Non-pigmented ciliary epithelial cell (primary cell): ENCODE measurements at places on chromosomes 6 and 20.

GRCh38 chr6:22828179-22829062, 259.1 kb downstream of the HDGFL1 start:
- DNase-seq, result peak; percentile 97

- no peak for DNase-seq
Observed at GRCh38 chr6:85401186-85402021, 48.5 kb upstream of the NT5E start.

- DNase-seq, result no peak
Observed at GRCh38 chr6:81892891-81893290, 140.4 kb upstream of the TENT5A start.

DNA sequence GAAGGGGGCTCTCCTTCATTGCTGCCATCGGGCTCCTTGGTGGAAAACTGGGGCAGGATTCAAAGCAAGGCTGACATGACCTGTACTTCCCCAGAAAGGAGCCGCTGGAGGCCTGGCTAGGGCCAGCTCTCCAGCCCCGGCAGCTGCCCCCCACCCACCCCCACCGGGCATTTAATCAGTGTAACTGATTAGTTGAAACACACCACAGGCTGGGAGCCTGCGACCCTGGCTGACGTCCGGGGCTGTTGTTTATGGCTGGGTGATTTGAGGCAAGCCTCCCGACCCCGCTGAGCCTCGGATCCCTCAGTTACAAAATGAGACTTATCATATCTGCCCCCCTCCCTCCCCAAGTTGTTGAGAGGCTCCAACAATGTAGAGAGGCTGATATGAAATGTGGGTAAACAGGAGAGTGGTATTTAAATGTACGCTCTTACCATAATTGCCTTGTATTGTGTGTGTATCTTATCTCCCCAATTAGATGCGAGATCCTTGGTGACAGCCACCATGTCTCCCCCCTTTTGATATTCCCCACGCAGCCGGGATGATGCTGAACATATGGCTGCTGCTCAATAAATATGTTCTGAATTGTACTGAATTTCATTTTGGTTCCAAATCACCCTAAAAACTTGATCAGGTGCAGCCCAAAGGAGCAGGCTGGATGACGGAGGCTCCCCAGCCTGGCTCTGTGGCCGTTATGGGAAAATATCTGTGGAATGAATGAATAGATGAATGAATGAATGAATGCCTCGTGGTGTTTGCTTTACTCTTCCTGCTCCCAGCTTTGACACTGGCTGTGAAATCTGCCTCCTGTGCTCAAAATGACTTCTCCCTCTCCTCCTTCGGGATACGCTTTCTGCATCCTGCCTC, 31.8 kb upstream of the APCDD1L start:
- no peak for DNase-seq

DNA sequence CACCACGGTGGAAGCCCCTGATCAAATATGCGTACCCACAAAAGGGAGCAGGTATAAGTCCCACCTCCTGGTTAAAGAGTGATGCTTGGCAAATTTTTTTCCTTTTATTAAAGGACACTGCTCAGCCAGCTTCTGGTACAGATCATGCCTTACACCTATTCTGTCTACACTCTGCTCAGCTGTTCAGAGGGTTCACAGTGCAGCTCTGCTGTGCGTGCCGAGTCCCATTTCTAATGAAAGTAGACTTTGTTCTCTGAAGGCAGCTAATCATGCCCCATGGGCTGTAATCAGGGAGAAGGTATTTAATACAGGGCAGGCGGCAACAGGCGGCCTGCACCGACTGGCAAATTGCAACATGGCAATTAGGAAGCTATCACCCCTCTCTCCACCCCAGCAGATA, 16.3 kb downstream of the LRRC73 start:
- DNase-seq, result no peak

- DNase-seq, result no peak
Observed at GRCh38 chr20:46975976-46976375, 81.3 kb downstream of the EYA2 start.

GRCh38 chr6:166586424-166587156, at the start of gene RAMACL:
RAMACL (minus strand) TSS chr6:166586678; CDS start chr6:166586477, 201 bp downstream.
- DNase-seq, result no peak

DNA sequence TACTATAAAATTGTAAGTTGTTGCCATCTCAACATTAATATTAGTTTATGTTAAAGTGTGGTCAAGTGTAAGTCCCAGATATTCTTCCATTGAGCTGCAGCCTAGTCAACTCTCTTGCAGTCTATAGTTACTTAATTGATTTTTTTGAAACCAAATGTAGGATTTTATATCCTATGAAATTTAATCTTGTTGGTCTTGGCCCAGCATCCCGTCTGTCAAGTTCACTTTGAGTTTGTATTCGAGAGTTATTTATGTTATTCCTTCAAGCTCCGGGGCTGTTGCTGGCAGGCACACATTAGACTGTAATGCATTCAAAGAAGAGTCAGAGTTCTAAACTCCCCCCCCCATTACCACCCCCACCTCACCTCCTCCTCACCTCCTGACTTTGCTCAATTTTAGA, 71.0 kb upstream of the SPACA1 start:
- no peak for DNase-seq

- no peak for DNase-seq
Observed at GRCh38 chr20:258269-258858, 840 bp downstream of the DEFB132 start.

GRCh38 chr6:165616116-165616515, 46.9 kb downstream of the PDE10A start:
- DNase-seq, result no peak

DNA sequence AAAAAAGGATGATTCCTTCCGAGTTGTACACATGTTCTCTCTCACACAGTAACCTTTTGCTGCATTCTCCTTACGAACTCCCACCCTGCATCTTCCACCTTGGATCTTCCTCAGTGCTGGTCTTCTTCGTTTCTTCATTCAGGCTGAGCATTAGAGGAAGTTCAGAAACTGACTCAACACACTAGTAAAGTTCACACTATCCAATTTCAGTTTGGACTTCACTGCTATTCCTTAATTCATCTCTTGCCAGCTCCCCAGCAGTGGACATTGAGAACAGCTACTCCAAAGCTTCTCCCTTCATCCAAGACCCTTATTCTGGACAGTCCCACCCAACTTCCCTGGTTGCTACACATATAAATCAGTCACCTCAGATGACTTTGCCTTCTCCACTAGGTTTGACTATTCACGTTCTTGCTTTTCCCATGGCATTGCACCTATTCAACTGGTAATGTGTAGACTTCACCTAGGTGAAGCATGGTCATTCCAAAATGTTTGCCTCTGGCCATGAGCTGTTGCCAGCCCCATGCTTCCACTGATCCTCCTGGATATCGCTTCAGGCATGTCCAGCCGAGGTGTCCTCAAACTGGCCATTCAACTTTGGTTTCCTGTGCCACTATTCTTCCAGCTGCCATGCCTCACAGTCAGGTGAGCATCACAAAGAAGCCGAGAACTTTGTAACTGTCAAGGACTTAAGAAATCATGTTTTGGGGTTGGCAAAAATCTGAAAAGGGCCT, 103.9 kb upstream of the EMILIN3 start:
- no peak for DNase-seq

GRCh38 chr6:169723991-169724493, 258 bp downstream of the PHF10 start:
- DNase-seq, result no peak

GRCh38 chr6:114862819-114863218, 520.0 kb upstream of the HS3ST5 start:
- DNase-seq, result peak; percentile 8

DNA sequence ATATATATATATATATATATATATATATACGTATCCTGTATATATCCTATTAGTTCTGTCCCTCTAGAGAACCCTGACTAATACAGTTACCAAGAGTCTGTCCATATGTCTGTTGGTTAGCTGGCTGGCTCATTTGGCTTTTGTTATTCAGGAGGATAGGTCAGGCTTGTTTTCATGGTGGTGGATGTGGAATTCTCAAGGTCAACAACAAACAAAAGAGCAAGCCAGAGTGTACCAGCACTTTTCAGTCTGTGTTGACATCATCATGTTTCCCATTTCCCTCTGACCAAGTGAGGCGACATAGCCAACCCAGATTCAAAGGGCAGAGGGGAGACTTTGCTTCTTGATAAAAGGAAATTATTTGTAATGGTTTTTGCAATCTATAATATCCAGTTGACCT, 88.5 kb upstream of the PTCHD4 start:
- no peak for DNase-seq

DNA sequence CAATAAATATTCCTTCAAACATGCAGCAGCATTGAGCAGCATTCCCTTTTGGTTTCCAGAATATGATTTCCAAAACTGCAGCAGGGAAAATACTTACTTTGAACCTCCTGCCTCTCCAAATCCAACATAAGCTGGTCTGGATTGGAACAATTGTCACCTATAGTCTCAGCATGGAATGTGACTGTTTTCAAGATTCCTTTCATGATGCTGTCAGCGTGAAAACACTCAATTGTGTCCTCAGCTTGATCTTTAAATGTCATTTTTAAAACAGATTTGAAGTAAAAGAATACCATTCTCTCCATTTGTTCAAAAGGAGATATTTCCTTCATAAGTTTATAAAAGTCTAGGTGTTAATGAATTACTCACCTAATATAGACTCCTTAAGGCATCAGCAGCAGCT, 993.9 kb downstream of the EYS start:
- no peak for DNase-seq

DNA sequence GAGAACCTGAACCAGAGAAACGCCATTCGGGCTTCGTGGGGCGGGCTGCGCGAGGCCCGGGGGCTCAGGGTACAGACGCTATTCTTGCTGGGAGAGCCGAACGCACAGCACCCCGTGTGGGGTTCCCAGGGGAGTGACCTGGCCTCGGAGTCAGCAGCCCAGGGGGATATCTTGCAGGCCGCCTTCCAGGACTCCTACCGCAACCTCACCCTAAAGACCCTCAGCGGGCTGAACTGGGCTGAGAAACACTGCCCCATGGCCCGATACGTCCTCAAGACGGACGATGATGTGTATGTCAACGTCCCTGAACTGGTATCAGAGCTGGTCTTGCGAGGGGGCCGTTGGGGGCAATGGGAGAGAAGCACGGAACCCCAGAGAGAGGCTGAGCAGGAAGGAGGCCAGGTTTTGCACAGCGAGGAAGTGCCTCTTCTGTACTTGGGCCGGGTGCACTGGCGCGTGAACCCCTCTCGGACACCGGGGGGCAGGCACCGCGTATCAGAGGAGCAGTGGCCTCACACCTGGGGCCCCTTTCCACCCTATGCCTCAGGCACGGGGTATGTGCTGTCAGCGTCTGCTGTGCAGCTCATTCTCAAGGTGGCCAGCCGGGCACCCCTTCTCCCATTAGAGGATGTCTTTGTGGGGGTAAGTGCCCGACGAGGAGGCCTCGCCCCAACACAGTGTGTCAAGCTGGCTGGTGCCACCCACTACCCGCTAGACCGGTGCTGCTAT, 904 bp downstream of the B3GALT4 start:
- no peak for DNase-seq

DNA sequence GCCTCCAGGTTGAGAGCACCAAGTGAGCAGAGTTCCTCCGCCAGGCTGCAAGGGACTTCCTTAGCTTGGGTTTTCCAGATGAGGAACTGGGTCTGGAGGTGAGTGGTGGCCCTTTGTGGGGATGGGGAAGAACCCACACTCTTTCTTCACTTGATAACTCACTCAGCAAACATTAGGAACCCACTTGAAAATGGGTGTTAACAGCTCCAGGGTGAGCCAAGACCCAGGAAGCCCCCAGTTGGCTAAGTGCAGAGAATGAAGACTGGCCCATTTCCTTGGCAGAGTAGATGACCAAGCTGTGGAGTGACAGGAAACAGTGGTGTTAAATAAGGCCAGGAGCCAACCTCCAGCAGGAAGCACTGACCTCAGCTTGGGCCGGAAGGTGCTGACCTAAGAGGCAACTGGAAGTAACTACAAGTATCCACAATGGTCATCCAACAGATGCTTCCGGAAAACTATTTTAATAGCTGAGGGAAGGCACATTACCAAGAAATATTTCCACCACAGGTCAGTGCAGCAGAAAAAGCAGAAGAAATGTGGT, 22.7 kb downstream of the MRPL14 start:
- DNase-seq, result no peak

GRCh38 chr6:75551367-75551952, 50.2 kb upstream of the SENP6 start:
- no peak for DNase-seq

DNA sequence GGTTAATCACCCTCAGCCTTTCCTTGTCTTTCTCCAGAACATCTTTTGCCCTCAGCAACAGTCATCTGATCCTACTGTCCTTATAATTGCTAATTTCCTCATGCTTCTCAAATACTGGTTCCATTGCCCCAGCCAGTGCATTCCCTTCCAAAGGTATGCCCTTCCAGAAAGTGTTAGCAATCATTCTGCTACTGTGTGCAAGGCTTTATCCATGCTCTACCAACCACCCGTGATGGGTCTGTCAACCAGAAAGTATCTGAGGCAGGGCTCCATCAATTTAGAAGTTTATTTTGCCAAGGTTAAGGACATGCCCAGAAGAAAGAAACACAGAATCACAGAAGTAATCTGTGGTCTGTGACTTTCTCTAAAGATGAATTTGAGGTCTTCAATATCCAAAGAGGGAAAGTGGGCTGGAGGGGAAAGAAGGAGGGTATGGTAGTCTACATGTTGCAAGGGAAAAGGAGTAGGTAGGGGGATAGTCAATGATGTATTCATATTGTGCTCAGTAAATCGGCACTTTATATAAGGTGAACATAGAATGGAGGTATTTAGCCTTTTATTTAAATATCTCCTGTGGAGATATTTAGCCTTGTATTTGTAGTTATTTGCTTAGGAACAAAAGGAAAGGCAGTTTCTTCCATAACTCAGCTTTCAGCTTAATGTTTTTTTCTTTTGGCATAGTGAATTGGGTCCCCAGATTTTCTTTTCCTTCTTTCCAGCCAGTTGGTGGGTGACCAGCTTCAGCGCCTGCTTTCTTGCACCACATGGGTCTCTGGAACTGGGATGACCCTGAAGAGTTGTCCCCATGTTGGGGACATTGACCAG, 35.2 kb upstream of the PAQR8 start:
- DNase-seq, result no peak

GRCh38 chr6:47161176-47161687, 119.1 kb upstream of the ADGRF1 start:
- DNase-seq, result no peak

GRCh38 chr20:40802886-40803285, 113.8 kb upstream of the MAFB start:
- no peak for DNase-seq

DNA sequence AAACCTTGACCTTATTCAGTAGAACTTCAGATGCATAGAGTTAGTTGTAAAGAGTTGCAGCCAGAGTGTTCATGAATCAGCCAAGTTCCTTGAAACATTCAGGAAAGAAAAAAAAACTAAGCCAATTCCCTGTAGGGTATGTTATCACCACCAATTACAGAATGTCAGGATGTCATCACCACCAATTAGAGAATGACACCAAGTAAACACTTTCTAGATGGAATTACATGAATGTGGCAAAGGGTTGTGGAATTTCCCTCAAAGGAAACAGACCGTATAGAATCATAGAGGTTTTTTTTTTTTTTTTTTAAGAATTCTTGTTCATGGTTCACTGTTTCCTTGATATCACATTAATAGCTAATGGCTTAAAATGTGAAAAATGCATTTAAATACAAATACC, 472.1 kb upstream of the RNF217 start:
- no peak for DNase-seq

GRCh38 chr6:3789896-3790558, 38.5 kb upstream of the PXDC1 start:
- DNase-seq, result no peak
